ENCODE measurements at places on chromosomes 2 and 18.

DNA sequence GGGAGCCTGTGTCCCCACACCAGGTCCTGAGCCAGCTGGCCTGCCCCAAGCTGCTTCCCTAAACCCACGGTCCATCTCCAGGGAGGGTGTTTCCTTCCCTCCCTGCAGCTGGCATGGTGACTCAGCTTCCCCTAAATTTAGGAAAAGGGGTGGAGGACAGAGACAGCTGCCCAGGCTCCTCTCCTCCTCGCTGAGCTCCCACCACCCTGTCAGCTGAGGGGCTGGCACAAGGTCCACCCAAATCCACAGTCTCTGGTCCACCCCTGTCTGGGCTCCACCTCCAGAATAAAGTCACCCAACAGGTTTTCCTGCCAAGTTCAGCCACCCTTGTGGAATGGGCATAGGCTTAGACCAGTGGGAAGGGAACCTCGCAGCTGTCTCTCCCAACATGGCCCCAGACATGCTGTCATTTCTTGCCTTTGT lies 156.5 kb downstream of the TNS1 start:
- DNase-seq, result no peak

- no peak for DNase-seq
These were observed 9.5 kb downstream of the HS1BP3 start for GRCh38 chr2:20641123-20641985.

DNA sequence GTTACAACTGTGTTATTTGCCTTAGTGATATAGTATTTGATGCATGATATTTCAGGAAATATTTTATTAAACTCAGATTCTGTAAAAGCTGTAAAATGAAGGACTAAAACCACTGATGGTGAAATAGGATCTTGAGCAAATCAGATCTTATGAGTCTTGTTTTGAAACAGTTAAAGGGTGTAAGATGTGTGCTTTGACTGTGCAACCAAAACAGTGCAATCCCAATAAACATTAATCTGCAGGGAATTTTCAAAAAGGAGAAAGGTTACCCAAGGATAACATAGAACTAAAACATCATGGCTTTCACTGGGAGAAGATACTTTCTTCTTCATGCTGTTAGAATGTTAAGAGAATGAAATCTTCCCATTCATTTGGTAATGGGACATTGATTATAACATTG lies 378.7 kb downstream of the PARD3B start:
- no peak for DNase-seq

GRCh38 chr2:71922499-71923142 lies 225.0 kb downstream of the CYP26B1 start:
- DNase-seq, result no peak

GRCh38 chr2:174083843-174084458 lies 118.8 kb upstream of the SP3 start:
- peak; percentile 56 for DNase-seq

- DNase-seq, result peak; percentile 76
These were observed 146.1 kb upstream of the SESTD1 start for GRCh38 chr2:179410552-179411356.

DNA sequence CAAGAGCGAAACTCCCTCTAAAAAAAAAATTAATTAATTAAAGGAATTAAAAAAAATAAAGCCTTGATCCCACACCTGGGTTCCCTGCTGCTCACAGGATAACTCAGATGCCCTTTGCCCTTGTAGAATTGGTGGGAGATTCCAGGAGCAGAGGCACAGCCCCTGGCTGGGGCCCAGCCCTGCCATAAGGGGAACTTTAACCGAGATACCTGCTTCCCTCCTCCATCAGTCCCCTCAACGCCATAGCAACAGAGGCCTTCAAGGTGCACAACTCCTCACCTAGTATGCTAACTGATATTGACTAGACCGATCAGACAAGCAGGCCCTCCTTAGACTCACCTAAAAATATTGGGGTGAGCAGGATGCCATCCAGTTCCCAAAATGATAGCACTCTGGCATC lies 23.6 kb downstream of the TEX44 start:
- DNase-seq, result no peak

DNA sequence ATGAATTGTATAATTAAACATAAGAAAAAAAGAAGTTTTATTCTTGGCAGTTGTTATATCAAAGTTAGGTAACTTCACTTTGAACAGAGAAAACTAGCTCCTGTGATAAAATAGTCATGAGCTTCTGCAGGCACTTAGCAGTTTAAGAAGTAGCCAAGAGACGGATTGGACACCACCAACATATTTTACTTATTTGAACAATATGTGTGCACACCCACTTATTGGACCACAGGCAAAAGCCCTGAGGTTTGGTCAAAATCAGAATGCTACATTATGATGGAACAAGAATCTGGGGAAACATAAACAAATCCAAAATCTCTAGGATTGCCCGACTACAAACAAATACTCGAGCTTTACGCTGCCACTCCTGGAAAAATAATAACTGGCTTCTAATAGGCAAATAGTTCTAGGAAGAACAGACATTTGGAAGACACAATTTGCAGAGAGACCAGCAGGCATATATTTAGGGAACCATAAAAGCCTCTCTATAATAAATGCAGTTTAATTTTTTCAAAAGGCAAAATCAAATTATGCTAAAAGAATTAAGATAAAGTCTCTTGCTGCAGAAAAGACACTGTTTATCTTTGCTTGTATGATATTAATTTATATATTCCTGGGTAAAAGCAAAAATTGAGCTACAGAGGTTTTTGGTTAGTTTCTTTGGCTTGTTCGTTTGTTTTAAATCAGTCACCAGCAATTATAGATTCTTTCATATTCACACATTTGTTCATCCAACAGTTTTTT lies 117.9 kb downstream of the CDC42EP3 start:
- no peak for DNase-seq

GRCh38 chr2:226742347-226742746 lies 57.3 kb downstream of the IRS1 start:
- no peak for DNase-seq

DNA sequence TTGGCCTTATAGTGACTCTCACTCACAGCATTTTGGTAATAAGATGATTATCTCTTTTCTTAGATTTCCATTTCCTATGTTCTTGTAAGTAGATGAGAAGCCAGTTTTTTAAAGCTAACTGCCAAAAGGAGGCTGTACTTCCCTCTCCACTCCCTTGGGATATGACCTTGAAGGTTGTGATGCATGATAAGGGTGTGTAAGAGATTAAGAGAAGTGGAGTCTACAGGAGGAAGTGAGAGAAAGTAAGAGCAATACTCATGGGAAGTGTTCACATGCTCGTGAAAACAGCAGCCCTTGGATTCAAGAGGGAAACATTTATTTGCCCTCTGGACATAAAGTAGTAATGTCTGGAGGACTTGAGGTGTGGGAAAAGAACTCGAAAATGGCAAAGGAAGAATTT lies 171.5 kb downstream of the EVA1A start:
- DNase-seq, result no peak

- DNase-seq, result no peak
These were observed 220.8 kb downstream of the SH3RF3 start for GRCh38 chr2:109349503-109350465.

DNA sequence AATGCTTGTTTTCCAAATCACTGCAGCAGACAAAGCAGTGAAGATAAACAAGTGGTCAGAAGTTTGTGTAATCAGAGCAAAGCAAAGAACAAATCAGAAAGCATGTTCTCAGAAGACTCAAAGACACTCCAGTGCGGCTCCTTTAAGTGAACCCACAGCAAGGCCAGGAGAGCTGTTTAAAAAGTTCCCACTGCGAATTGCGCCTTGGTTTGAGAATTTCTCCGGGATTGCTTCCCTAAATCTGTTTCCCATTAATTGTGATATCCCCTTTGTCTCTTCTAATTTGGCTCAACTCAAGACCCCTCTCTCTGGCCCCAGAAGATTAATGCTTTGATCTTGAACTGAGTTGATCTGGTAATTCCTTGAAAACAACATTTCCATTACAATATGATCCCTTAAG lies 122.4 kb upstream of the BCL2L11 start:
- DNase-seq, result no peak

DNA sequence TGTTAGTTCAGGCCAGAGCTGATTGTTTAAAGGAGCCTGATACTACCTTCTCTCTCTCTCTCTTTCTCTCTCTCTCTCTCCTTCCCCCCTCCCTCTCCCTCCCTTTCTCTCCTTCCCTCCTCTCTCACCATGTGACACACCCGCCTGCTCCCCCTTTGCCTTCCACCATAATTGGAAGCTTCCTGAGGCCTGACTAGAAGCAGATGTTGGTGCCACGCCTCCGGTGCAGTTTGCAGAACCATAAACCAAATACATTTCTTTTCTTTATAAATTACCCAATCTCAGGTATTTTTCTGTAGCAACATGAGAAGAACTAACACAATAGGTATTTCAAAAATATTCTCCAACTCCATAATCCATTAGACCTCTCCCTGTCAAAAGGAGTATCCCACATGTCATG lies 62.4 kb downstream of the ANKRD62 start:
- no peak for DNase-seq

GRCh38 chr2:8714283-8714682 lies 32.4 kb downstream of the ID2 start:
- DNase-seq, result no peak

DNA sequence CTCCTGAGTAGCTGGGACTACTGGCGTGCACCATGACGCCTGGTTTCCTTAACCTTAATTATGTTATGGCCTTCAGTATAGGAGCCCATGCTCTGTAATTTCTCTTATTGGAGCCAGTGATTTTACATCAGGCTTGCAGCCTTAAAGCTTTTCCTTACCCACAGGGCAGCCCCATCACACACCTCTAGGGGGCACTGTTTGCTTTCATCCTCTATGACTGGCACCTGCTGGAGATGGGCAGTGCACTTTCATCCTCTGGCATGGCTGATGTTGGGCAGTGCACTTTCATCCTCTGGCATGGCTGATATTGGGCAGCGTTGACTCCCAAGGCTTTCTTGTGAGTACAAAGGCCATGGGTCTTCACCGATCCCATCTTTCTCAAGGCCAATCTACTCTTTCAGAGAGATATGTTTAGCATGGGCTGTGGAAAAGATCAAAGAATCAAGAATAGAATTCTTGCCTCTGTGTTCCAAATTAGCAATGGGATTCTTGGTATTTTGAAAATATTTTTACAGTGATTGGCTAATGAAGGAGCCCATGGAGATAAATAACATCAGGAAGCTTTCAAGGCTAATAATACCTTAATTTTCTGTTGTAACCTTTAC lies 80.7 kb upstream of the MEX3C start:
- DNase-seq, result peak; percentile 81

- no peak for DNase-seq
These were observed 47.9 kb upstream of the CABLES1 start for GRCh38 chr18:23087352-23087751.

GRCh38 chr2:114128725-114129124 lies 238.8 kb downstream of the ACTR3 start:
- no peak for DNase-seq

DNA sequence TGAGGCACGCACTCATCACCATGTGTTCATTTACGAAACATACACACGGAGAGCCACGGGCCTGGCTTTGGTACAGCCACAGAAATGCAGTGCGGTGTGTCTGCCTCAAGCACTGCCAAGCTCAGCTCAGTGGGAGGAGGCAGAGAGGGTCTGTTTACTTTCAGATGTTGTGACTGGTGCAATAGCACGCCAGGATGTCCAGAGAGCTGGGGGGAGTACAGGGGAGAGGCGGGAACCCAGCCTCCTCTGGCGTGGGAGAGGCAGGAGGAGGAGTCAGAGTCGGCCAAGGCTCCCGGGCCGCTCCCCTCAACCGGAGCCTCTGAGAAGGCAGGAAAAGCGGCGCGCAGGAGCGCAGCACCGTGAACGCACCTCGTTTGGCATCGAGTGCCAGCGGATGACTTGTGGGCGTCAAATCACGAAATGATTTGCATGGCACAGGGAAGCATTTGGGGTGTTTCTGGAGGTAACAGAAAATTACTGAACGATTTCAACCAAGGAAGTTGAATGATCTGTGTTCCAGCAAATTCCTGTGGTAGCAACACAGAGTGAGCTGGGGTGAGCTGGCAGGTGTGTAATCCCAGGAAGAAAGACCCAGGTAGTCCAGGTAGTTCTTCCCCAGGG lies 143.0 kb downstream of the ZNF516 start:
- peak; percentile 98 for DNase-seq

DNA sequence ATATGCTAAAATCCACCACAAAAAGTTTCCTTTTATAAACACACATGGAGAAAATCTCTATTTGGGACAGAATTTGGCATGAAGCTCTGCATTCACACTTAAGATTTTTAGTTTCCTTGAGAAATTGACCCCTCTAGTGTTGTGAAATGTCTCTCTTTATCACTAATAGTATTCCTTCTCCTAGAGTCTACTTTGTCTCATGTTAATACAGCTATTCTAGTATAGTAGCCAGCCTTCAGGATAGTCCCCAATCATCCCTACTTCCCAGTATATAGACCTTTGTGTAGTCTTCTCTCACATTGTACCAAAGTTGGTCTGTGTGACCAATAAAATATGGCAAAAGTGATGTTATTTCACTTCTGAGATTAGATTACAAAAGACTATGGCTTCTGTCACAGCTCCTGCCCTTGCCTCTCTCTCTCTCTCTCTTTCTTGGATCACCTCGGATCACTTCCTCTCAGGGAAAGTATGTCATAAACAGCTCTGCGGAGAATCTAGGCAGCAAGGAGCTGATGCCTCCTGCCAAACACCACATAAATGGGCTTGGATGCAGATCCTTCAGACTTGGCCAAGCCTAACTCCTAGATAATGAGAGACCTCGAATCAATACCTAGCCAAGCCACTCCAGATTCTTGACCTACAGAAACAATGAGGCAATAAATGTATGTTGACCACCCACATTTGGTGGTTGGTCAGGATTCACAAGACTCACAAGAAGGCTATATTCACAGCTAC lies 59.7 kb upstream of the NABP1 start:
- no peak for DNase-seq

- DNase-seq, result no peak
These were observed 268.8 kb upstream of the SPRED2 start for GRCh38 chr2:65701191-65701590.

- DNase-seq, result peak; percentile 33
These were observed 338.4 kb downstream of the SOCS6 start for GRCh38 chr18:70627182-70627802.

GRCh38 chr2:178367344-178367743 lies 83.6 kb downstream of the PRKRA start:
- DNase-seq, result no peak

GRCh38 chr2:64488050-64488974 lies 34.4 kb downstream of the LGALSL start:
- peak; percentile 54 for DNase-seq

- DNase-seq, result peak; percentile 100
These were observed 96.9 kb upstream of the ZNF397 start for GRCh38 chr18:35143622-35144596.

- no peak for DNase-seq
These were observed 2.7 kb downstream of the TNP1 start for GRCh38 chr2:216857131-216857550.

DNA sequence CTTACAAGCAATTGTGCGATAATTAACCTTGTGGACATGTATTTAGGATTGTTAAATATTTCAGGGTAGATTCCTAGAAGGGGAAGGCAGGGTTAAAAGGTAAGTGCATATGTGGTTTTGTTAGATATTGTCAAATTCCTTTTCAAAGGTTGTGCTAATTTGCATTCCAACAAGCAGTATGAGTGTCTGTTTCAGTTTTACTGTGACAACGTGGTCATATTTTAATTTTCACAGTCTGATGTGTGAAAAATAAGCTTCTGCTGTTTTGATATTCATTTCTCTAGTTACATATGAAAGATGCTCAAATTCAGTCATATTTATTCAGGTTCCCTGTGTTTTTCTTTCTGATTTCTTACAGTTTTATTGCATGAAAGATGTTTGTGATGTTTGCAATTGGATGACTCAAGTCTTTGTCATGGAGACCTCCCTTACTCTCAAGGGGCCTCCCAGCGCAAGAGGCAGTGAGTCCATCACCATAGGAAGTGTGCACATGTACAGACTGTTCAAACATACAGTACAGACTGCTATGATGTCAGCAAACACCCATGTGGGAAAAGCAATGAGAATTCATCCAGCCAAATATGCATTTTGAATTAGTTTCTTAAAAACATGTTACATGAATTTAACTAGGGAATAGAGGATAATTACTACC lies 310.8 kb downstream of the GALR1 start:
- peak; percentile 30 for DNase-seq

Data from NCI-H69 (cell line).